Cardiac muscle cell (in vitro differentiated cells and primary cell): ENCODE measurements at places on chromosomes 4 and X.

GRCh38 chr4:2795893-2796848 lies 3.3 kb downstream of the SH3BP2 start:
- DNase-seq: no peak

GRCh38 chrX:110284159-110284558 lies 33.7 kb downstream of the AMMECR1 start:
- no peak for DNase-seq

DNA sequence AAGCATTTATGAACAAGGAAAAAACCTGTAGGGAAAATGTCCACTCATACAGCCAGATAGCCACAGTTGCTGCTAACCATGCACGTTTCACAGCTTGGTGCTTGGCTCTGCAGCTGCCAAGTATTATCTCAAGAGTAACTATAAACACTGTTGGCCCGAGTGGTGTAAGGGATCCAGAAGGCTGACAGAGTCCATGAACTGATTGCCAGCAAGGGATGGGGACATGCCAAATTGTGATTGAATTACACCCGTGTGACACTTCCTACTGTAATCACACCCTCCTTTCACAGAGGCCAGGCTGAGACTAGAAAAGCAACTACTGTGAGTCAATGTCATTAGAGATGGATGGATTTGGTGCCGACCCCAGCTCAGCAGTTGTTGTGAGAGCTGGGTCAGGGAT lies 223.9 kb upstream of the ANKRD50 start:
- DNase-seq: peak; percentile 75

- DNase-seq: peak; percentile 70
Measured at GRCh38 chr4:89486042-89486441, 178.4 kb upstream of the GPRIN3 start.

GRCh38 chr4:69753686-69754085 lies 6.7 kb downstream of the SULT1B1 start:
- peak; percentile 26 for DNase-seq

DNA sequence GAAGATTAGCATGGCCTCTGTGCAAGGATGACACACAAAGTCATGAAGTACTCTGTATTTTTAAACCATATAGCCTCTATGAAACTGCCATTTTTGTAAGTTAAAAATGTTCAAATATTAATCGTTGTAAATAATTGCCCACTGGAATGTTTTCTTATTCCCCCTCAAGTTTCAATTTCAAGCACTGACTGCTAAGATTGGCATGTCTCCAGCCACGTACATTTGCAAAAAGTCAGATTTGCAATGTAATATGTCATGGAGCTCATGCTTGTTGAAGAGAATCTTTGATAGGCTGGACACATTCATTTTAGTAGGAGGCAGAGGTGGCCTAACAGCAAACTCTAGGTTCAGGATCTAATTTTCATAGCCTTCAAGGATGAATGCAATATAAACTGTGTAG lies 124.7 kb downstream of the CBR4 start:
- DNase-seq: no peak

DNA sequence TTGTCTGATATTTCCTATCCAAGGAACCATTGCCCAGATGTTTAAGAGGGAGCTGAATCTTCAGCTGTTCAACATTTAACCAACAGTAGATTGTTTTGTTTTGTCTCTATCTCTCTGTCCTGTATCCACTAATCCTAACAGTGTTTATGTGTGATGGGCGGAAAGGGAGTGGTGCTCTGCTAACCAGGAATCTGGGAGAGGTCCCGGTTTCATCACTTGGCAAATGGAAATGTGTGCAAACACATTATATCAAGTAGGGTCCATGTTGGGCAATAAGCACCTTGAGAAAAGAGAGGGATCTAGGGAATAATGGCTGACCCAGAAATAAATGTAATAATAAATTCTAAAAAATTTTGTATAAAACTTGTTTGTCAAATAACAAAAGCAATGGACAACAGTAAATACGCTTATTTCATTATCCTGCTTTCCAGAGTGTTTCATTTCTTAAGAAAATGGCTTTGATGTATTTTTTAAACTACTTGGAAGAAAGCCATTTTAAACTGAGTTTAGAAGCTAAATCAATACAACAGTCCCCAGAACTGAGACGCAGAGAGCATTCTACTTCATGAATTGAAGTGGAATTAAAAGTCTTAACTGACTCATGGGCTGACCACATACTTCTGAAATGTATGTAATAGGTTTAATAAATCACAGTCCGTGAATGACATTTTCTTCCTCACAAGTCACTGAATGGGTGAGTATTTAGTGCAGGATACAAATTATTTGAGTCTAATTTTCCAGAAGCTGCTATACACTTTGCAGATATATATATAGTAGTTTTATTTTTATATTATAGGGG lies 55.8 kb downstream of the EMCN start:
- no peak for DNase-seq

DNA sequence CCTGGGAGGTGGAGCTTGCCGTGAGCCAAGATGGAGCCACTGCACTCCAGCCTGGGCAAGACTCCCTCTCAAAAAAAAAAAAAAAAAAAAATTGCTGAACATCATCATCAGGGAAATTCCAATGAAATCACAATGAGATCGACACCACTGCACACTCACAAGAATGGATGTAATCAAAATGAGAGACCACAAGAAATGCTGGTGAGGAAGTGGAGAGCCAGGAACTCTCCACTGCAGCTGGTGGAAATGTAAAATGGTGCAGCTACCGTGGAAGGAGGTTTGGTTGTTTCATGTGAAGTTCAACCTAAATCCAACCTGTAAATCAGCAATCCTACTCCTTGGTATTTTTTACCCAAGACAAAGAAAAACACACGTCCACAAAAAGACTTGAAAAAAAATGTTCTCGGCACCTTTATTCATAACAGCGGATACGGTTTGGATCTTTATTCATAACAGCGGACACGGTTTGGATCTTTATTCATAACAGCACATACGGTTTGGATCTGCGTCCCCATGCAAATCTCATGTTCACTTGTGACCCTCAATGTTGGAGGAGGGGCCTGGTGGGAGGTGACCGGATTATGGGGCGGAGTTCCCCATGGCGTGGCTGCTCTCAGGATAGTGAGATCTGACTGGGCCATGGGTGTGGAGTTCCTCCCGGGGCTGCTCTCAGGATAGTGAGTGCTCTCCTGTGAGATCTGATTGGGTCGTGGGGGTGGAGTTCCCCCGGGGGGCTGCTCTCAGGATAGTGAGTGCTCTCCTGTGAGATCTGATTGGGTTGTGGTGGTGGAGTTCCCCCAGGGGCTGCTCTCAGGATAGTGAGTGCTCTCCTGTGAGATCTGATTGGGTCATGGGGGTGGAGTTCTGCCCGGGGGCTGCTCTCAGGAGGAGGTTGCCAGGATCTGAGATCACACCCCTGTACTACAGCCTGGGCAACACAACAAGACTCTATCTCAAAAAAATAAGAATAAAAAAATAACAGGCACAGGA lies 7.7 kb downstream of the GAK start:
- peak; percentile 35 for DNase-seq

GRCh38 chrX:105331244-105331643 lies 110.8 kb upstream of the TEX13A start:
- DNase-seq: no peak

DNA sequence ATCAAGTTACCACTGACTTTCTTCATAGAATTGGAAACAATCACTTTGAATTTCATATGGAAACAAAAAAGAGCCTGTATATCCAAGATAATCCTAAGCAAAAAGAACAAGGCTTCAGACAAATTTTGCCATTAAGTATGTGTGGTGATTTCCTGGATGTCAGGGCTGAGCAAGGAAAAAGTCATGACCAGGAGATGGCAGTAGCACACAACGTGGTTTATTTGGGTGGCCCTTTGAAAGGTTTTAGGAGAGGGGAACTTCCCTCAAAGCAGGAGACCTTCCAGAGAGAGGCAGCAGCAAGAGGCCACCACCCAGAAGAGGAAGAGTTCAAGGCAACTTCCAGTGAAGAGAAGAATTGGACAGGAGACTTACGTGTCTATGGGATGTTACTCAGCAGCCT lies 18.1 kb upstream of the ZXDB start:
- DNase-seq: no peak

DNA sequence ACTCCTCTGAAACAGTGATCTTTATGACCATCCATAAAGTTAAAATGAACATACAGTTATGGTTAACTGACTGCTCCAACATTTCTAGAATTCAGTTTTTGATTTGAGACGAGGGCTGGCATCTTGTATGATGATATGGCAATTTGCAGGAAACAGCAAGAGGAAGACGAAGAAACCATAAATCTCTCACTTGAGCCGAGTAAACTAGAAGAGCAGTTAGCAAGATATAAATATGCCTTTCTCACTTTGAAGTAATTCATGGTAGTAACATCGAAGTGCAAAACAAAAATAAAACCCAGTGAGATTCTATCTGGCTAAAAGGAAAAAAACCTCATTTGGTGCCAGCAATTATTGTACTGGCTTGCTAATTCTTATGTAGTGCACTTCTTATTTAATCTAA lies 139.0 kb upstream of the SPRY1 start:
- DNase-seq: no peak

DNA sequence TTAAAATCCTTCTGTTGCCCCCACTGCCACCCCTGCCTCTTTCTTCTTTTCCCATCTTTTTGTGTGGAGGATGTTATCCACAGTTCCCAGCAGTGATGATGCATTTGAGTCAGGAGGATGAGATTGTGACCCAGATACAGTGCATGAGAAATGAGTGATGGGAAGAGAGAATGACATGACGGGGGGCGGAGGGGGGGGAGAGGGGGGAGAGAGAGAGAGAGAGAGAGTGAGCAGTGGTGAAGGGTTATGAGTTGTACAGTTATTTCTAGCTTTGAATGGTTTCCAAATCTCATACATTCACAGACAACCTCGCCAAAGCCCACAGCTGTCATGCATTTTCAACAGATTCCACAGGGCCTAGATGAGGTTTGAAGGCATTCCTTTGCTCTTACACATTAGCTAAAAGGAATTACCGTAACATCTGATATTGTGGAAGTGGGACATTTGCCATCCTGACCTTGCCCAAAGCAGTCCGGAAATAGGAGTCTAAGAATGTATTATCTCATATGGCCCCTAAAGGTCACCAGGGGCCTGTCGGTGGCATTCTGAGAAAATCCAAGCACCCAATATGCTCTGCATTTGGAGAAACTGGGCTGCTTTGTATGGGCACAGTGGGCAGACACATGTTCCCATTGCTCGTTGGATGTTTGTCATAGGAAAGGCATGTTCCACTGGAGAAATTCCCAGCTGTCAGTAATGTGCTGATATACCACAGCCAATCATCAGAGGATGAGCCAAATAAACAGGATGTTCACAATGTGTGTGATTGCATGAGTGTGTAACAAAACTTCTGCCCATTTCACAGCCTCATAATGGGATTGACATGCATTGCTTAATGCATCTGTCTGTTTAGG lies 435.8 kb downstream of the SPRY1 start:
- peak; percentile 3 for DNase-seq

DNA sequence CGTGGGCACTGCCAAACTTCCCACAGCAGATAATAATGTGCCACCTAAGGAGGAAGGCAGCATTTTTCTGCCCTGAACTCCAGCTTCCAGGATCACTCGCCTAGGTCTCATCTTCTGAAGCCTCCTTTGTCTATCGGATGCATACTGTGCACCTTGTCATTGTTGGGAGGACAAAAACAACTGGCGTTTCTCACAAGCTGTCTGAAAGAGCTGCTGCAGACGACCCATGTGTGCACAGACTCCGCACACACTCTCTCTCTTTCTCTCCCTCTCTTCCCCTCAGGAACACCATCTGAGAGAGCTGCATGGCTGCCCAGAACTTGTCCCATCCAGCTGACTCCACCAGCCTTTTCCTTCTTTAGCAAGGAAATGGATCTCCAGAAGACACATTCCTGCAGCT lies 83.0 kb downstream of the MAML3 start:
- no peak for DNase-seq

DNA sequence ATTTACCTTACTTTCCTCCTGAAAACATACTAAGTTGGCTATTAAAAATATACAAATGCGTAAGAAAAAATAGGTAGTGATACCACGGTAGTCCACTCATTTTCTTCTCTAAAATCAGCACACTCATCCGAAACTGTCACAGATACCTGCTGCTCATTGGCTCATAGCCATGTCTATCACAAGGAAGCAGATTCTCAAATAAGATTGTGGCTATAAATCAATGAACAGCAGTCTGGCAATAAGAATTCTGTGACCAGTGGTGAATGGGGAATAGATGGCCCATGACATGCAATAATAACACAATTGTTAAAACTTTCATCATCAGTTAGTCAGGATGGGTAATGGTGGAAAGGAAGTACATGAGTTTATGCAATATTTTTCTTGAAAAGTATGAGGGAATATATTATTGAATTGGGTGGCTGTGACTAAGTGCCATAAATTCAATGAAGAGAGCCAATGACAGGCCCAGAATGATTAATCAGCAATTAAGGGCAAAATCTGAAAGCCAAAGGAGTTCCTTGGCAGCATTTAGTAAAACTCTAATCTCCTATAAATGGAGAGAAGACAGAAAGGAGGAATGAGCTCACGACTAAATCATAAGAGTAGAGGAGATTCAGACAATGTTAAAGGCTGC lies 202.3 kb upstream of the NEIL3 start:
- DNase-seq: no peak

GRCh38 chr4:15436513-15436912 lies 8.7 kb downstream of the C1QTNF7 start:
- peak; percentile 65 for DNase-seq

GRCh38 chr4:80336582-80336981 lies 1.1 kb downstream of the CFAP299 start:
- peak; percentile 63 for DNase-seq

DNA sequence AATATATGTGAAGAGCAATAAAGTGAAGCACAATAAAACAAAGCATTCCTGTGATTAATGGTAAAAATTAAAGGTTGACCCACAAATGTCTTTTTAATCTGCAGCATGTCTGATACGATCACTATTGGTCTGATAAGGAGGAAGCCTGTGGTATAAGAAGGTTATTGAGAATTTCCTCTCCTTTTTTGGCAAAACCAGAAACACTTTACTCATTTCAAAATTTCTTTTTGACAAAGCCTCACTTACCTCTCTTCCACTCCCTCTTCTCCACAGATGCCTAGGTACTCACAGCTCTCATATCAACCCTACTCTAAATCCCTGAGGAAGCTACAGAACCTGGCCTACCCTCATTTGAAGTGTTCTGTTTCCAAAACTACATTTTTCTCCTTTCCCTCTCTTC lies 56.1 kb downstream of the TSPAN5 start:
- no peak for DNase-seq

DNA sequence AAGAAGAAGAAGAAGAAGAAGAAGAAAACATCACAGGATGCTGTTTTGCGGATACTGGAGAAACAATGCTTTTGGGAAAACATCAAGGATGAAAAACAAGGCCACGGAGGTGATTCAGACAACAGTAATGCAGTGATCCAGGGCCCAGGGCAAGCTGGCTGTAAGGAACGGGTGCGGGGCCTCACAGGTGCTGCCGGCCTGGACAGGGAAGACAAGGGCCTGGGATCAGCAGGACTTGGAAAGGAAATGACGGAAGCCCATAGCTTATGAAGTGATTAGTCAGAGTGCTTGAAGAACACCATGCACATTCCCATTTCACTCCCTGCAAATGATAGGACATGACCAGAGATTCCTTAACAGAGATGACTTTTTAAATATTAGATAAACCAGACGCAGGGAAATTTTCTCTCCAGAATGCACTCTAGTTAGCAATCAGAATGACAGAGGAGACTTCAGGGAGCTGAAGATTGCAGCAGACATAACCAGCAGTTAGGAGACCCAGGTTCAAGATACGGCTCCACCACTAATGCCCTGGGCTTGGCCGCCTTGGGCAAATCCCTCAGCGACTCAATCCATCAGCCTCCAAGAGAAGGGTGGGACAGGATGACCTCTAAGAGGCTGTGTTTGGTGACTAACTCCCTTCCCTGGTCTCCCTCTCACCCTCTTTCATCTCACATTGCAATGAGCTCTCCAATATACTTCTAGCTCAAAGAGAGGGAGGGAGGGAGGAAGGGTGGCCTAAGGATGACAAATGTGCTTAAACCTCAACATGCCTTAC lies 54.1 kb downstream of the APBB2 start:
- no peak for DNase-seq
